ENCODE measurements at places on chromosomes 6 and 20.
A peak's percentile ranks its signal among the peaks of the same experiment; 100 is the strongest.

DNA sequence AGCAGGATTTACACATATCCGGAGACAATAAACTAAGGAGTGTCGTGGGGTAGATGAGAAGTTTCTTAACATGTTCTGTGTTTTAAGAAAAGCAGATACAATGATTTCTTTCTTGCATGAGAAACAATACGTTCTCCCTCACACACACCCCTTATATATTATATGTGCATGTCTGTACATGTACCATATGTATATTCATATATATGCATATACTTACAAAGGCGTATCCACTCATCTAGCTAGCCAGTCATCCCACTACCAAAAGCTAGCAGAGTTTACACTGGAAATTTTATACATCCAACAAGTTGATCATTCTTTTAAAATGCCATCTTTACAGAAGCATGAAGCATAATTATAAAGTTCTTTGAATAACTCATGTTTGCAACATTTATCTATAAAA lies 14.9 kb downstream of the ARG1 start:
- no peak for DNase-seq

- DNase-seq = no peak
Measured at GRCh38 chr6:13412639-13413465, 74.5 kb downstream of the GFOD1 start.

DNA sequence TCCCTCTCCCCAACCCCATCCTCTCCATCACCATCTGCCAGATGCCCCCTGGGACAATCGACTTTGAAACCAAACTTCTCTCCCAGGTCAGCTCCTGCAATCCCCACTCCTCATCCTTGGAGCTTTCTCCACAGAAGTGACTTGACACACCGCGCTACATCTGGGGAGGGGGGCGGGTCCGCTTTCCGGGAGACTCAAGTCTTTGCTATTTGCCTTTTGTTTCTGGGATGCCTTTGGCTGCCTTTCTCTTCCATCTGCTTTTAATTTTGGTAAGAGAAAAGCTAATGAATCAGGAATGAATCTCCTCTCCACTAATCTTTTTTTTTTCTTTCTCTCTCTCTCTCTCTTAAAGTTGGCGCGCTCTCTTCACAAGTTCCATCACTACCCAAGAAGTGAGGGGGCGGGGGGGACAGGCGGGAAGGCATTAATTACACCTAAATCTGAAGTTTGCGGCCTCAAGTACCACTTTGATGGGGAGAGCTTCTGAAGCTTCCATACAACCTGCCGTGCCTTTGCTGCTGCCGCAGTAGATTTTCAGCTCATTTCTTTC lies 664 bp upstream of the TPBG start:
- peak; percentile 93 for DNase-seq

- peak; percentile 77 for DNase-seq
Measured at GRCh38 chr6:50952092-50952907, 133.6 kb downstream of the TFAP2B start.

- DNase-seq = peak; percentile 91
Measured at GRCh38 chr6:1406306-1407072, 17.1 kb downstream of the FOXF2 start.

DNA sequence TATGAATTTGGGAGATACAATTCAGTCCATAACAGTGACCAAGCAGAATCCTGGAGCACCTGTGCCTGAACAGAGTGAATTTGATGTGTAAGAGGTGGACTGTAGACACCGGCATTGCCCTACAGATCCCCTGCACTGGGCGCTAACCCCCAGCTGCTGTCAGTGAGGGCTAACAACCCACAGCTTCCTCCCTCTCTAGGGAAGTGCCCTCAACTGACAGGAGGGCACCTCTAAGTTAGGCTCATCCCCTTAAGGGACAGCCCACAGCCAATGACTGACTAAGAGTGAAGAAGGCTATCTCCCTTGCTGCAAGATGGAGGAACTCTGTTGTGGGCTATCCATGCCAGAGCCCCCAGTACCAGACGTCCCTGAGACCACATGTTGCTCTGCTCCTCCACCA lies 15.3 kb upstream of the BPIFB1 start:
- DNase-seq = no peak

DNA sequence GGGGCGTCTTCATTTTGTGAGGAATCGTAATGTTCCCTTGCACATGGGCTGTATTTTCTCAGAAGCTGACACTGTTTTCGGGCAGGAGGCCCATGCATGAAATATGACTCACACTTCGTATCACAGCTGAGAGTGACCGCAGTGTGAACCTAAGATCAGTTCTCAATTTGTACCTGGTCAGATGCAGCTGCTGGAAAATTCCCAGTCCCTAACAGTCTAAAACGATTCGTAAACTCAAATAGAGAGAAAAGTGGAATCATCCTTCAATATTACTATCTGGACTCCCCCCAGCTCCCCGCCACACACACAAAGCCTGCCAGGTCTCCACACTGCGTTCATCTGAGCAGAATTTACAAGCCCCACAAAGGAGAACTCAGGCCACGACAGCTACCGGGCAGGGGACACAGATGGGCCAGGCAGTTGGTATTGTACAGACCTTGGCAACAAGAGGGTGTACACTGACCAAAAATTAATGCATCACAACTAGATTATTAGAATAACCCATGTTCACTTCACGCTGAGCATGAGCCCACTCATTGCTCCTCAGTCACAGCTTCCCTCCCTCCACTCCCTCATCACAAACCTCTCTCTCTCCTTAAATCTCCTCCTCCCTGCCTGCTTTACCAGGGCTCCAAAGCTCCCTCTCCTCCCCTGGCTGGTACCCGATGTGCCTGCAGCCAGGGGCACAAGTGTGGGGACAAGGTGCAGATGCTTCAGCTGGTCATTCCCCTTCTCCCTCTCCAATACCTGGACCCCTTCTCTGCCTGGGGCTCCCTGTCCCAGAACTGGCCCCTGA lies 488.4 kb downstream of the PREX1 start:
- no peak for DNase-seq

DNA sequence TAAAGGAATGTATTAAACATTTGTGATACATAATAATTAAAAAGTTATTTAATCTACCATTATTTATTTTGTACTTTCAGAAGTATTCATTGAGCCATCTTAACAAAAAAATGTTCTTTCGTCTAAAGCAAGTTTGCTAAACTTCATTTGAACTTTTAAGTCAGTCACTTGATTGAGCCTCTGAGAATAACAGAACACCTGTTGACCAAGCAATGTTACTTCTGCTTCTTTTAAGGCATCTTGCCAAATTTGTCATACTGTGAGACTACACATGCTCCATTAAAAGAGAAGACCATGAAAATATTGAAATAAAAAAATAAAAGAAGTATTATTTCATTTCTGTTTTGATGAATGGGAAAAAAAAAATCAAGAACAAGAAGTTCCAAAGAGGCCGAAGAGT lies 141.8 kb upstream of the BMP5 start:
- DNase-seq = no peak

DNA sequence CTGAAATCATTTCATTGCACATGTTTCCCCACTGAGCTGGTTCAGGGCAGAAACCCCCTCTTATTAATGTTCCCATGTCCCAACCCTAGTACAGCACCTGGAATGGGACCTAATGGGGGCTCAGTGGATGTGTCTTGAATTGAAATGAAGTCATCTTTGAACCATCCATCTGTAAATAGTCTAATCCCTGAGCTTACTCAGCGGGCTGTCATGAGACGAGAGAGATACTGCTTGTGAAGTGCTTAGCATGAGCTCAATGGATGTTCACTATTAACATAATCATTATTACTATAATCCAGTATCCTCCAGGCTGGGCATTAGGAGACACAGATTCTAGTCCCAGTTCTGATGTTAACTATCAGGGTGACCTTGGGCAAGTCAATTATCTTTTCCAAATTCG lies 106.6 kb upstream of the LRFN2 start:
- no peak for DNase-seq

DNA sequence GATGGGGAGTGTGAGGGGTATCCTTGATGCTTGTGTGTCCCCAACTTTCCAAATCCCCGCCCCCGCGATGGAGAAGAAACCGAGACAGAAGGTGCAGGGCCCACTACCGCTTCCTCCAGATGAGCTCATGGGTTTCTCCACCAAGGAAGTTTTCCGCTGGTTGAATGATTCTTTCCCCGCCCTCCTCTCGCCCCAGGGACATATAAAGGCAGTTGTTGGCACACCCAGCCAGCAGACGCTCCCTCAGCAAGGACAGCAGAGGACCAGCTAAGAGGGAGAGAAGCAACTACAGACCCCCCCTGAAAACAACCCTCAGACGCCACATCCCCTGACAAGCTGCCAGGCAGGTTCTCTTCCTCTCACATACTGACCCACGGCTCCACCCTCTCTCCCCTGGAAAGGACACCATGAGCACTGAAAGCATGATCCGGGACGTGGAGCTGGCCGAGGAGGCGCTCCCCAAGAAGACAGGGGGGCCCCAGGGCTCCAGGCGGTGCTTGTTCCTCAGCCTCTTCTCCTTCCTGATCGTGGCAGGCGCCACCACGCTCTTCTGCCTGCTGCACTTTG lies at the start of gene TNF:
Gene TNF (plus strand): TSS at position 231 of the 567 bp plus-strand sequence. CDS start 177 bp downstream, at position 408.
- no peak for DNase-seq

- no peak for DNase-seq
Measured at GRCh38 chr6:4365686-4366085, 230.3 kb upstream of the ECI2 start.

GRCh38 chr6:82904257-82904656 lies 161.4 kb downstream of the UBE3D start:
- DNase-seq = no peak

DNA sequence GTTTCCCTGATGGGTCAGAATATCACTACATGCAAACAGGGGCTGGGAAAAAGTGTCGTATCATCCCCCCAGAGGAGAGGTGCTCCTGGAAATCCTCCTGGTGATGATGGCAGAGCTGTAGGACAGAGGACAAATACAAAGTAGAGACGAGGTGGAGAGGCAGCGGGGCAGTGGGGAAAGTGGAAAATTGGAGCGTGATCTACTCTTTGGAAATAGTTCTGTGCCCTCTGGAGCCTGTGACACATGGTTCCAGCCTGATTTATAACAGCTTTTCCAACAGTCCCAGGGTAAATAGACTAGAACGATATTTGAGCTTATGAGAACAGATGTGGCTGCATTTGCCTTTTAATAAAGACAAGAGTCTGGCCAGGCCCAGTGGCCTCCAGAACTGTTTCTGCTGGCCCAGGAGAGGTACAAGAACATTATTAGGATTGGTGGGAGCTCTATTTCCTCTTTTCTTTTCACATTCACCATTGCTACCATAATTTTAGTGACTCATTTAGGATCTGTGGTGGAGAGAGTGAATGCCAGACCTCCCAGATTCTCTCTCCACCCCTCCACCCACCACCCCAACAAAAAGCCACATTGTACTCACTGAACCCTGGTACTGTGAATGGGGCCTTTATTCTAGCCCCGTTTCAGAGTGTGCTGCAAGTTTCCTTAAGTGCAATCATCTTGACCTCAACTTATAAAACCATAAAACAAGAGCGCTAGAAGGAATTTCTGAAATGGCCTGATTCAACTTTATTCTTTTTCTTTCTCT lies 78.3 kb downstream of the BTBD3 start:
- DNase-seq = no peak

GRCh38 chr6:33854572-33855030 lies 50.8 kb upstream of the MLN start:
- no peak for DNase-seq

DNA sequence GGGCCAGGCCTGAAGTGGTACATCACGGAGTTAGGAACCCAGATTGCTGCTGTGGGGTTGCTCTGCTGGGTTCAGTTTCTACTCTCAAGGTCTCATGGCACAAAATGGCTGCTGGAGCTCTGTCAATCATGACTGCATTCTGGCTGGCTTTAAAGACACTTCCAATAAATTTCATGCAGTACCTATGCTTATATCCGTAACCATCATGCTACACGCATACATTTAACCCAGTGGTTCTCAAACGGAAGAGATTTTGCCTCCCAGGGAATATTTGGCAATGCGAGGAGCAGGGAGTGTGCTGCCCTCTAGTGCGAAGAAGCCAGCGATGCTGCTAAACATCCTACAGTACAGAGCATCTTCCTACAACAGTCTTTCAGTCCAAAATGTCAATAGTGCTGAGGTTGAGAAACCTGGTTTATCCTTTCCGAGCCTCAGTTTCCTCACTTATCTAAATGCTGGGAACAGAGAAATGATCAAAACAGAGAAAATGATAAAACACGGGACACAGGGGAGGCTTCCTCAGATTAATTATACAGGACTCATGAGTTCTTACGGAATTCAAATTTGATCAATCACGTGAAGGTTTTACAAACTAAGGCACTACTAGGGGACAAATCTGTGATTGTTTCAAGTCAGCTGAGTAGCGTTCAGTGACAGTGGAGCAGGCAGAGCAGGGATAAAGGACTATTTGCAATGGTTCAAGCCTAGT lies 9.6 kb upstream of the SLC2A10 start:
- DNase-seq = peak; percentile 54

- no peak for DNase-seq
Measured at GRCh38 chr6:87738000-87738399, 36.0 kb upstream of the AKIRIN2 start.

- no peak for DNase-seq
Measured at GRCh38 chr6:116528133-116528532, 16.7 kb downstream of the CALHM5 start.

- no peak for DNase-seq
Measured at GRCh38 chr6:39893286-39893685, 41.0 kb downstream of the MOCS1 start.

DNA sequence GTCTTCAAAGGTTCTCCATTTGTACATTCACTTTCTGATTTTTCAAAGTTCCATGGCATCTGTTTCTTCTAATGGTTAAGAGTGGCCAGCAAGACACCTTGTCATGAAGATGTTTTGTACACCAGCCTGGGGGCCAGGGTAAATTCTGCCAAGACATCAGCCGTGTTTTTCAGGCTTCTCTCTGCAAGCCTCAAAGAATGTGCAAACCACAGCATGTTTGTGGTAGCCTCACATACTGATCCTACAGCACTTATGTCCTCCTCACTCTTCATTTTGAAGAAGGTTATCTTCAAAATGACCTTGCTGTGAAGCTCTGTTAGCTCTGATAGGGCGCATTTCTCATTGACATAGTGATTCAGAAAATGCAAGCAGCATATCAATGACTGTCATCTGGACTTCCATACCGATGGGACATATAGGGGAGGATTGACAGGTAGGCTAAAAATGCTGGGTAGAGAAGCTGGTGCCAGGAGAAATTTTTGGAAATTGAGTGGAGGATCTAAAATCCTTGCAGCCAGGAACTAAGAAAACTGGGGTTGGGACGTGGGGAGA lies 59.3 kb upstream of the SPTLC3 start:
- no peak for DNase-seq

- DNase-seq = no peak
Measured at GRCh38 chr20:3326779-3327521, 80.5 kb downstream of the DNAAF9 start.
